AG09309 (cell line): ENCODE measurements at places on chromosomes 5 and 9.

DNA sequence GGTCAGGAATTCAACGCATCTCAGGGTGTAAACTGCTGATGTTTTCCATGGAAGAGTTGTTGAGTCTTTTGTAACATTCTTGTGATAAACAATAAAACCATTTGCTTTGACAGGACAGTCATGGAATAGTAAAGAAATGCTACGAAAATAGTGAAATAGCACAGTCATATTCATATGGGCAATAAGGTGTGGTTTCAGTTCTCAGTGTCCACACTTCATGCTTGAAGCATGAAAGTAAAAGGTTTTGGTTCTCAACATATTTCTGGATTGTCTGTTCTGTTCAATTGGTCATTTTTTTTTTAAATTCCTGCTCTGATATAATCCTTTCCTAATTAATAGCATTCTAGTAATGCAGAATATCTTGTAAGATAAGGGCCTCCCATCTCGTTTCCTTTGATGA, 467.6 kb upstream of the ZNF608 start:
- no peak for DNase-seq

GRCh38 chr5:6317116-6317798, 61.1 kb downstream of the MED10 start:
- DNase-seq = no peak

DNA sequence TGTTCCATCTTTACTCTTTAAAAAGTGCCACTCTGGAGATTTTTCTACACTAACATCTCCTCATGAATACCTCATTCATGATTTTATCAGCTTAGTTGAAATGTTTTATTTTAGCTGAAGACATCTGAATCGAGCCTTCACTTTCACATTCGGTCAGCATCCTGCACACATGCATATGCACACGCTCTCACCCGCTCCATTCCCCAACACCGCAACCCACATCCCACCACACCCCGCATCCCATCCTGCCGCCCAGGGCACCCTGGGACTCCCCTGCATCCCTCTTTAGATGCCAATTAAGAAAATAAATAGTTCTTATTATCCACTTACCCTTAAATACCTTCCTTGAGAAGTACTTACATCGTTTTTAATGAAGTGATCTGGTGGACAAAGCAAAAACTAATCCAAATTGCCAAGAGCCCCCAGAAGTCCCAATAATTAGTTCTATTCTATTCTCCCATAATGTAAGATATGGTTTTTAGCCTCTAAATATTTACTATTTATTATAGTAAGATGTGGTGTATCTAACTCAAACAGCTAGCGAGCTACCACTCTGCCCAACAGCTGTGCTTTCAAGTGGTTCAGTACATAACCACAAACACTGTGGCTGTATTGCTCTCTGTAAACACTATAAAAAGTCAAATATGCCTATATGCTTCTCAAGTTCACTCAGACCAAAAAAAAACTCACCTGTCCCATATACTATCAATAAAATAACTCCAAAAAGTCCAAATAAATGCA, 38.2 kb downstream of the GZMK start:
- no peak for DNase-seq

DNA sequence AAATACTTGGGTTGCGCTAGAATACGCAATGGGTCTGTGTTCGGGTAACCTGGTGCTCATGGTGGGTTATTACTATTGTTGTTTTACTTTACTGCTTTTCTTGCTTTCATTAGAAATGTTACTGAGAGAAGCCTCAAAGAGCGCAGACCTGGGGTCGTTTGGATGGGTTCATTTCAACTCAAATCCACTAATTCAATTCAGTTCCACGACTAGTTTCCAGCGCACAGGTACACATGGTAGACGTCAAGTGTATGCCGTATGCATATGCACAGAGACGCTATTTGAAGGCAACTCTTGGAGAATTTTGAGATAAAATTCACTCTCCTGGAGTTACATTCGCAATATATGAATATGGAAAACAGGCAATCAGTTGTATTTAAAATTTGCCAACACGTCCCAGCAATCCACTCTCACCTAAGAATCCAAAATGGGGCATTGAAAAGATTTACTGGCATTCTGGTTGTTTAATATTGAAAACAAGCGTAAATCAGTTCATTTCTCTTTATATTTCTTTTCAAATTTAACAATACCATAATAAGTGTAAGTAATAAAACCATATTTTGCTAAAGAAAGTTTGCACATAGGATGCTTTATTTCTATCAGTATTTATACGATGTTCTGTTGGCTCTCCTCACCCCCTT, 4.4 kb upstream of the PAX5 start:
- DNase-seq = no peak

DNA sequence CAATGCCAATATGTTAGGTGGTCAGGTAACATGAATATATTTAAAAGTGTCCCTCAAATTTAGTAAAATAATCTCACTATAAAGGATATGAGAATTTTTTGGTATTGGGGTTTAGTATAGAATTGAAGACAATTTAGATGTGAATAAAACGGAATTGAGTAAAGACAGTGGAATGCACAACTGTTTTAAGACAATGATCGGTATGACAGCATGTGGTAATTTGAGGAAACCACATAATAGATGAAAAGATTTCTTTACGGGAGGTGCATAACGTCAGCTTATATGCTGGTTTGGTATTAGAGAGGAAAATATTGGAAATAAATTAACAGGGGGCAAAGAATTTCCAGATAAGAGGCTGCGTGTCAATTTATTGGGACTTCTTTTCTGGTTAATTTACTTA, 1043.2 kb downstream of the CDH18 start:
- DNase-seq = no peak

DNA sequence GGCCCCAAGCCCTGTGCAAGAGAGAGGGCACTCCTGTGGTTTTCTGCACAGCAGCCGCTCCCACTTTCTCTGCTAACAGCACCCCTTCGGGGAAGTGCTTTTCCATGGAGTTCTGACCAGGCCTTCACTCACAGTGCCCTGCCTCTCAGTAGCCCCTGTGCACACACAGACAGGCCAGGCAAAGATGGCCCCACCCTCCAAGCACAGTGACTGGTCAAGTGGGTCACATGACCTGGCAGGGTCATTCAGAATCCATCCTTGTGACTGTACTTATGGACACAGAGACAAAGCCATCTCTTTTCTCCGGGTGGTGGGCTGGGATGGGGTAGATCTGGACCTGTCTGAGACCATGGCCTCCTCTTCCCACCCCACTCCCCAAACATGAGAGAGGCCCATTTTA, 82.5 kb downstream of the PSD2 start:
- DNase-seq = no peak

- no peak for DNase-seq
These were observed 288.7 kb downstream of the DOCK8 start for GRCh38 chr9:503326-503725.

DNA sequence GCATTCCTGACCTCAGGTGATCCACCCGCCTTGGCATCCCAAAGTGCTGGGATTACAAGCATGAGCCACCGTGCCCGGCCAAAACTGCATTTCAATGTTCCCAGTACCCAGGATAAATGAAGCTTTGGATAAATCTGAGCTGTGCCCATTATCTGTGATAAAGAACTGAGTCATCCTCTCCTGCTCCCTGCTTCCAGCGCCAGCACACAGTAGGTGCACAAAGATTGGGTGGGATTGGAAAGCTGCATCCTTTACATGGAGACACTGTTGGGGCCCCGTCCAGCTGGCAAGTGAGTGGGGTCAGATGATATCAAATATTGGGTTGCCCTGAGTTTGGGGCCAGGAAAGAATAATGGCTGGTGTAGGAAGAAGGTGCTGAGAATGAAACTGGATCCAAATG, 17.4 kb downstream of the SH2D3C start:
- DNase-seq = no peak

DNA sequence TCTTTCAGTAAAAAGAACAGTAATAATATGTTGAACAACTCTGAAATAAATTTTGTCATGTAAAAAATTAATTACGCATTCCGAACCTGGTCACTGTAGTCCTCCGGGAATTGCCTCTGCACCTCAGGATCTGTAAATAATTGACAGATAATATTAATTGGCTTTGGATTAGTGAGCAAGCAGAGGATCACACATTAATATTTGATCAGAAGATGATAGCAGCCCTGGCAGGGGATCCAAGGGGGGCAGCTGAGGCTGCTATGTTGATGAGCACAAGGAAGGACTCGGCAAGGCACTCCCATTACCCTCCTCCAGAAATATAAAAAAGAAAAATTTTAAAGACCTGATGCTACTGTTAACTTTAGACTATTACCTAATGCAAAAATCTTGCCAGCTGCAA, 137.4 kb downstream of the DENND1A start:
- no peak for DNase-seq

- no peak for DNase-seq
These were observed 38.0 kb upstream of the TENT2 start for GRCh38 chr5:79573983-79574890.
